ENCODE measurements at places on chromosomes 13 and 19.

DNA sequence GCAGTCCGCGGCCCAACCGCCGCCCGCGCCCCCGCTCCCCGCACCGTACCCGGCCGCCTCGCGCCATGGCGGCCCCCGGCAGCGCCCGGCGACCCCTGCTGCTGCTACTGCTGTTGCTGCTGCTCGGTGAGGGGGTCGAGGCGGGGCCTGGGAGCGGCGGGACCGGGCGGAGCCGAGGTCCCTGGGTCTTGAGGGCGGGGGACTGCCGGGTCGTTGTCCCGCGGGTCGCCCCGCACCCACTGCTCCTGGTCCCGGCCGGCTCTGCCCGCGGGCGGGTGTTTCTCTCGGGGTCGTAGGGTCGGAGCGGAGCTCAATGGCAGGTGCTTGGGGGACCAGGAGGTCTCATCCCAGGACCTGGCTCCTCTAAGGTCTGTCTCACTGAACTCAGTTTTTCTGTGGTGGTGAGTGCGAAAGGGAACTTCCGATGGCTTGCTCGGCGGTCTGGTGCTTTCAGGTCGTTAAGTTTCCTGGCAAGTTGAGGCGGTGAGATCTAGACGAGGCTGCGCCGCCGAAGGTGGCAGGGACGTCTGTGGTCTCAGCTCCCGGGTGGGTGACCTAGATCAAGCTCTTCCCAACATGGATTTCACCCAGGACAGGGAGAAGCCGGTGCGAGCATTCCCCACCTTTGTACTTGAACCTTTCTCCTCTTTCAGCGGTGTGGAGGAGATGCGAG, 467 bp downstream of the LAMP1 start:
- peak; percentile 13 for DNase-seq

DNA sequence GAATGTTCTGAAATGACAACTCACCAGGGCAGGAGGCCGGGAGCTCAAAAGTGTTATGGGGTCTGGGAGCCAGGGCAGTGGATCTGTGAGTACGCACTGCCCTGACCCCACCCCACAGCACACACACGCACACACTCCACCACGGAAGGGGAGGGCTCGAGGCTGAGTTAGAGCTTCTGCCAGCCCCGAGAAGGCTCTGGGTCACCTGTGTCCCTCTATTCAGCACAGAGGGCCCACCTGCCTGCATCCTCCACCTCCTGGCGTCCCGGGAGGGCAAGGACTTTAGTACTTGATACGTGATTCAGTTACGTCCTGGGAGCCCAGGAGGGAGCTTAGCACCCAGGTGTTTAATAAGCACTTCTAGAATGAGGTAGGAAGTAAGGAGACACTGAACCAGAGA, 190.0 kb upstream of the GPR12 start:
- DNase-seq = no peak

DNA sequence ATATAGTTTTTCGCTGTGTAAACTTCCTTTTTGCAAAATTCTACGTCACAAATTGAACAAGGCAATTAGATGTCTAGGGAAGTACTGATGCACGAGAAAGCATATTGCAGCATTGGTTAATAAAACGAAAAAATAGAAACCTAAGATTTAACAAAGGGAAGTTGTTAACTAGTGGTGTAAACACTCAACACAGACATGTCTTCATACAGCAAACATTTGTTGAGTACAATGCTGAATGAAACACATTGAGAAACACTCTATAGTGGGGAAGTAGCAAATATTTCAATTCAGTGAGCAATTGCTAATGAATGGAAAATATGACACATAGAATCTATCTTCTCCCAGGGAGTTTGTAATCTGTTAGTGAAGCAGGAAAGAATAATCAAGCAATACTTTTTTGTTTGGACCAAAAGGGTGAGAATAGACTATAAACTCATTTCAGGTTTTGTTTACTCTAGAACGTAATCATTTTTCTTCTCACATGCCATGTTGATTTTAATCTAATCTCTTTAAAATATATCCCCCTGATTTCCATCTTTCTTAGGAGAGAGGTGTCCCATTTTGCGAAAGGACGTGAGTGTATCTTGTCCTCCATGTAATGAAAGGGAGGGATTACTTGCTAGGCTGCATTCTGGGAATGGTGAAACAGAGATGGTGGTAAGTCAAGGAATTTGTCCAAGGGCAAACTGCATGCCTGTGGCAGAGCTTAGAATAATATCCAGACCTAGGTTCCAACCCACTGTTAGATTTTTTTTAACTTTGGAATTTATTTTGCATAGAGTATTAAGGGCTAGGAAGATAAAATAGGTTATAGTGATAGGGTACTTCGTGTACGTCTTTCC, 1.7 kb upstream of the ANKRD10 start:
- no peak for DNase-seq

GRCh38 chr13:77002590-77003190, 10.8 kb downstream of the CLN5 start:
- no peak for DNase-seq
